ENCODE measurements at places on chromosomes 2 and 18.

GRCh38 chr2:79901161-79901560, 388.3 kb downstream of the CTNNA2 start:
- DNase-seq: no peak

- peak; percentile 98 for DNase-seq
Measured at GRCh38 chr18:9743200-9744016, 35.3 kb downstream of the RAB31 start.

GRCh38 chr2:30665761-30666265, 141.4 kb downstream of the CAPN13 start:
- no peak for DNase-seq

DNA sequence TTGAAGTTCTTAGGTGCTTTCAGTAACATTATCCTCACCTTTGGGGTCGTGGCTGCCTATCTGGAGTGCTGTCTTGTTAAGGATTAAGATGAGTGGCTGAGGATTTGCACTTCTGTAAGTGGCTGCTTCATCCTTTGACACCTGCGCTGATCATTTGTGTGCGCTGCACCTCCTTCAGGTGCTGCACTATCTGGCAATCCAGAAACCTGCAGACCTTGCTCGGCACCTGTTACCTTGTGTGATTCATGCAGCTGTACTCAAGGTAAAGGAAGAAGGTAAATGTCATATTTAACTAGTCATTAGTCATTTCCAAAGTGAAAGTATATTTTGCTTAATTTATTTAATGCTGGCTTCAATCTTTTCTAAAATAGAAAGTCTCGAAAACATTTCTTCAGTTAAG, 110.3 kb downstream of the RAB3GAP1 start:
- no peak for DNase-seq

- no peak for DNase-seq
Measured at GRCh38 chr2:160893581-160893980, 266.6 kb upstream of the TANK start.

GRCh38 chr2:46574457-46575355, 95.3 kb downstream of the TMEM247 start:
- DNase-seq: no peak

DNA sequence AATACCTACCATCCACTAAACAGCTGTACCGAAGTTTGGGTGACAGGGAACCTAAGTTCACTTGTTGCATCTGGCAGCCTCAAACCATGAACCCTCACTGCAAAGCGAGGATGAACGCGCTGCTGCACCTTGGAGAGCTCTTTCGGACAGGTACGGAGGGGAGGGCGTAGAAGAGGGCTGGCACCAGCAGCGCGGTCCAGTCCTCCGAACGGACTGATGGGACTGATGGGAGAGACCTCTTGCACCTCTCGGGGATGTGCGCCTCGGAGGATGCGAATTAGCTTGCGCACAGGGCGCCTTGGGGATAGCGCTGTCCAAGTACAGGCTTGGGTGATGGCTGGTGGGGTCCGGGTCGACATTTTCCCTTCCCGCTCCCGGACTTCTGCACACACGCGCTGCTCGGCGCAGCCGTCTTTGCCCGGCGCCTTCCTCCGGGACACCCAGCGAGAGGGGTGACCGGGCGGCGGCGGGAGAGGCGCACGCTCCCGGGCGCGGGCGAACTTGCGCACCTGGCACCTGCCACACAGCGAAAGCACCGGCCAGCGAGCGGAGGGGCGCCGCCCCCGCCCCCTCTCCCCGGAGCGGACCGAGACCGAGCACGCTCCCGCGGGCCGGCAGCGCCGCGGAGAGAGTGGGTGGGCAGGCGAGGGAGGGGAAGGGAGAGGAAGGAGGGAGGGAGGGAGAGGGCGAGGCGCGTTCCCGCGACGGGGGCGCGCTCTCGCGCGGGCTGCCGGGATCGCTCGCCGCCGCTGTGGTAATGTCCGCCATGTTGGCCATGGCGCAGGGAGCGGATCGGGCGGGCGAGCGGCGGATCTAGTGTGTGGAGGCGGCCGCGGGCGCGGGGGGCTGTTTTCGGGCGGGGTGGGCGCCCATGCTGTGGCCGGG, at the start of gene EPC2:
EPC2 (plus strand) TSS at position 754 of the 885 bp plus-strand sequence. CDS start 267 bp downstream, outside the sequence.
- DNase-seq: peak; percentile 84

- peak; percentile 15 for DNase-seq
Measured at GRCh38 chr2:60884800-60885199, 3.4 kb downstream of the REL start.

DNA sequence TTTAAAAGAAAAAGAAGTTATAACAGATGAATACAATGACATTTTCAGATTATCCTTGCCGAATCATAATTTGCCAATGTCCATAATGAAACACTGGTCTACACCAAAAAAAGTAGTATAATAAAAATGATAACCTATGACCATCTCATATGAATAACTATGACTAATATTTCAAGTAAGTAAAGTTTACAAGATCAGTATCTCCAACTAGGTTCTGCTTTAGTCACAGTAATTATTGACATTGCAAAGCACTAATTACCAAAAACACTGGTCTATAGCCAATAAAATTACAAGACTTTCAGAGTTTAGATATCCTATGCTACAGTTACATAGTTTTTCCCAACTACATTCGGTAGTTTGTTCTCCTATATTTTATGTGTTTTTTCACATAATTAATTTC, 136.7 kb downstream of the MEMO1 start:
- no peak for DNase-seq

DNA sequence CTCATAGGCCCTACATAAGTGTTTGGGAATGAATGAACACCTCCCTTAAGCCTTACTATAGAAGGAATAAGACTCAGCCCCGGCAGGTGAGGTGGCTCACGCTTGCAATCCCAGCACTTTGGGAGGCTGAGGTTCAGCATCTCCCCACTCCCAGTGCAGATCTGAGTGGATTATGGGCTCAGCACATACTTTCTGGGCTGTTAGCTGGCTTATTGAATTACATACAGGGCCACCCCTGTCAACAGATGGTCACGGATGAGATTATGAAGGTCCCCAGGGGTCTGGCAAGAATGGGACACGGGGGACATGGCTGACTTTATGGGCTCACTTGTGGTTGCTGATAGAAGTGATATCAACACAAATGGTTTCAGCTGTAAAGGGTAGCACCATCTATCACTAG, 322.3 kb downstream of the TSN start:
- DNase-seq: no peak

DNA sequence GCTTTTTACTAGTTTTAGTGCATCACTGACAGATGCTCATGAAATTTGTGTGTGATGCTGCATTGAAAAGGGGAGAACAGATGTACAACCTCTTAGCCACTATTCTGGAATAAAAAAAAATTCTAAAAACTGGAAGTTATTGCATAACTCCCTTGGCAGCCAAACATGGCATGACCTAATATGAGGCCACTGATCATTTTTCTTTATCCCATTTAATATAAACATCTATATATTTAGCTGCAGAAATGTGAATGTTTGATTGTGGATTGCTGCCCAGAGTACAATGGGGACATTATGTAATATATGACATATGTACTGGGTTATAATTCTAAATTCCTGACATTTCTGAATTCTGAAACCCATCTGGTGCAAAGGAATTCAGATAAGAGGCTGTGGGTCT, 86.5 kb downstream of the CDCA7 start:
- peak; percentile 46 for DNase-seq

DNA sequence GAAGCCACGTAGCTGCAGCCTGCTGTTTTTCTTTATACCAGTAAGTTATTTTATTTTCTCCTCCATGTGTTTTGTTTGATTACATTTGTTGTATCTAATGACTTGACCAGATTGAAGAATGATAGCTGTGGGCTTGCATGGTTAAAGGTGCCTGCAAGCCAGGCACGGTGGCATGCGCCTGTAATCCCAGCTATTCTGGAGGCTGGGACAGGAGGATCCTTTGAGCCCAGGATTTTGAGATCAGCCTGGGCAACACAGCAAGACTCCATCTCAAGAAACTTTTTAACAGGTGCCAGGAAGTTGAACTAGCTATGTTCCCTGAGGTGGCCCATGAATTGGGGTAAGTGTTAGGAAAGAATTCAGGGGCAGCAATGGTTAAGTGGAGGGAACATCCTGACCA, 179.4 kb downstream of the IRS1 start:
- DNase-seq: no peak

DNA sequence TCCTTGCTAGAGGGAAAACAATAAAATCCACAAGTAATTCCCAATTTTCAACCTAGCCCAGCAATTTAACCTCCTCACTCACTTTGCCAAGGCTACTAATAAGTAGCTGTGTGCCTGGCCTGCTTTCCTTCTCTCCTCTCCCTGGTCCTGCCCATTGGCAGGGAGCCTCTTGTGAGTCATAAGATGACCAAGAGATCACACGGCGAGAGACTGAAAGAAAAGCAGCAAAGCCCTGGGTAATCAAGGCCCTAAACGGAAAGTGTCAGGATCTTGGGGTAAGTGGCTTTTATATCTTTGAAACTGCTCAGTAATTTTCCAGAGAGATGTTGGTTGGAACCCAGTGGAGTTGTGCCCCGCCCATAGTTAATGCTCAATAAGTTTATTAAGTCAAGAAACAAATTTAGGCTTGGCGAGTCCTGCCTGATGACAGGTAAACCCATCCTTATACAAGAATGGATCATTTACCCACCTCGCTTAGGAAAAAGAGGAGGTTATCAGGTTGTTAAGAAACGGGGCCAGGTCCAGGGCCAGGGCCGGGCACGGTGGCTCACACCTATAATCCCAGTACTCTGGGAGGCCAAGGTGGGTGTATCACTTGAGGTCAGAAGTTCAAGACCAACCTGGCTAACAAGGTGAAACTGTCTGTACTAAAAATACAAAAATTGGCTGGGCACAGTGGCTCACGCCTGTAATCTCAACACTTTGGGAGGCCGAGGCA, 10.0 kb upstream of the ADAM17 start:
- DNase-seq: peak; percentile 97

DNA sequence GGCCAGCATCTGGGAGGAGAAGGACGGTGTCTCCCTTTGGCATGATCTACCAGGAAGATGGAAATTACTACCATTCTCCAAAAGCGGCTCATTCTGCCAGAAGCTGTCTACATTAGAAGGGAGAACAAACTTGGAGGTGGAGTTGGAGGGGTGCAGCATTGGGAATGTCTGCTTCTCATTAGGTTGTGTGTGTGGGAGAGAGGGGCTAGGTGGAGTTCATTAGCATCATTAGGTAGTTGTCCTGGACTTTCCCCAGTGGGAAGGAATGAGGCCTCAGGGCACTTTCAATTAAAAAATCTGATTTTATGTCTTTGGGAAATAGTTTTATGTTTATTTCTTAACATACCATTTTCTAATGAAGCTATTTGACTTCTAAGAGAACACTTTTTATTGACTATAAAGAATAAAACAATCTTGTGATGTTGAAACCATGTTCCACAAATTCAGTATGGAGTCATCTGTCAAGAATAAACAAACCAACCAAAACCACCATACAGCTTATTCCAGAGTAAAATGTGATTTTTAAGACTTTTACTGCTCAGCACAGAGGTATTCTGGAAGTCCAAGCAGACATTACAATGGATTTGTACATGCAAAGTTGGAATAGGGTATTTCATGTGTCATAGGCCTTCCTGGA, 60.6 kb downstream of the VAPA start:
- peak; percentile 44 for DNase-seq

GRCh38 chr18:46624127-46624526, 32.9 kb downstream of the LOXHD1 start:
- no peak for DNase-seq

DNA sequence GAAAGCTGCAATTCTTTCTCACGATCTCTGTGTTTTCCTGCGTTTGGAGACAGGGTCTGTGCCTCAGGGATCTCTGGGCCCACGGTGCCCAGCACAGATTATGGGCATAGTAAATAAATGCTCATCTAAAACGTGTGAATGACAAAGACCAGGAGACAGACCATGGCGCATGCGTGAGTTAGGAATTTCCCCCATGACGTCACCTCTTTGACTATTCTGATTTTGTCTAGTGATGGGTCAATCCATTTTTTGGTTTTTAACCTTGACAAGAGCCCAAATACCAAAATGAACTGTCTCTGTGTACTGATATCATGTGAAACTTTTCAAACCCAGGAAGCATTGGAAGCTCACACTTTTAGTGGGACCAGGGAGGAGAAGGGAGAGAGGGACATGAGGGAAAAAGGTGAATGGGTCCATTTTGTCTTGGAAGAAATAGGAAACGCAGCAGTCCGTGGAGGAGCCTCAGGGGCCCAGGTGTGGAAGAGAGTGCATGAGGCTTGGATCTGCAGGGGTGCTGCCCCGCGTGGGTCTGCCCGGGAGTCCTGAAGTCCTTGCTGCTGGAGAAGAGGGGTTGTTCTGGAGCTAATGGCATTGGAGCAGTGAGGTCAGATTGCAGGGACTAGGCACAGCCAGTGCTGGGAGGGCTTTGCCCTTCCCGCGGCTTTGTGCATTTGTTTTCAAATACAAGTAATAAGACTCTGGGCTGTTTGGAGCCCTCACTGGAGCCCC, 172.2 kb downstream of the ASB1 start:
- DNase-seq: no peak

DNA sequence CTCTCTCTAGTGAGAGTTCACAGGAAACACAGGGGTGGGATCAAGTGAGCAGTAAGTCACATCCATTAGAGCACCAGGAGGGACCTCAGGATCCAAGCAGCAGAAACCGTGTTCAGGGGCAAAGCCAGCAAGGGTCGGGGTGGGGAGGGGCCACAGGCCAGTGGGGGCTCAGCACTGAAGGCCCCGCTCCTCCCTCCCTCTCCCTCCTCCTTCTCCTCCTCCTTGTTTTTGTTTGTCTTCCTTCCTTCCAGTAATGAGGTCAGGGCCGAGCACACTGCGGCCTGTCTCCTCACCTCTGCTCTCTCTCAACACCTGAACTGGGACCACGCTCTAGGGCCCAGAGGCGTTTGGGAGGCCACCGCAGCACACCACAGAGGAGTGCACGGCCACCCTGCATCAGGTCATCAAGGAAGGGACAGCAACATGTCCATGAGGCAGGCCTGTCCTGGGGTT, 20.9 kb downstream of the MTERF4 start:
- no peak for DNase-seq

- DNase-seq: no peak
Measured at GRCh38 chr2:216118474-216118873, 9.3 kb downstream of the XRCC5 start.

DNA sequence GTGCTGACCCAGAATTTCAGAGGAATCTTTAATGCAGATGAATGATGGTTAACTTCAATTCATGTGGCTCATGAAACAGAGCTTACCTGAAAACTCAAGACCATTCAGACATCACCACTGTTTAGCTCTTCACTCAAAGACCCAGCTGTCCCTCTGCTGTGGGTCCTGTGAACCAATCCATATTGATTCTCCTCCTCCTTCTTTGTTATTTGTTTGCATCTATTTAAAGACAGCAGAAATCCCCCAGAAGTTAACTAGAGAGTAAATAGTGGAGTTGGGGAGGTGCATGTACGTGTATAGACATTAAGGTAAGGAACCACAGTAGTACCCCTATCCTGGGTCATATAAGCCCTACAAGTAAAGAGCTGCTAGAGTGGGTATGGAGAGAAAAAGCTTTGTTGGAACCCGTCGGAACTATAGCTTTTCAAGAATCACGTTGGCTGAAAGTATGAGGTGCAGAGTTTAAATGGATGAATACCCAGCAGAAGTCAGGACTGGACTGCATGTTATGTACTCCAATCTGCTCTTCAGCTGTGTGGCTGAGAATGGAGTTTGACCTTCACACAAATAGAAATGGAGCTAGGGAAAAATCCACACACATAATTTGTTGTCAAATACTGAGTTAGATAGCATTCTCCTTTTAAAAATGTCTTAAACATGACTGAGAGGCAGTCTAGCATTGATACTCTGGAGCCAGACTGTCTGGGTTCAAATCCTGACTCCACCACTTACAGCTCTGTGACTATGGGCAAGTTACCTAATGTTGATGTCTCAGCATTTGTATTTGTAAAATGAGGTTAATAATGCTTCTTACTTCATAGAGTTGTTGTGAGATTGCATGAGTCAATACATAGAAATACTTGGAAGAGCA, 81.7 kb upstream of the HK2 start:
- DNase-seq: no peak

- DNase-seq: no peak
Measured at GRCh38 chr2:237623428-237624403, 3.7 kb upstream of the LRRFIP1 start.

All from foreskin fibroblast (primary cell).